ENCODE measurements at places on chromosomes 4 and X. TPM values are rescaled to one million over a fixed set of nuclear protein-coding genes. Genes with fewer than 3 reads are reported as not detected.
A peak's percentile ranks its signal among the peaks of the same experiment; 100 is the strongest.

DNA sequence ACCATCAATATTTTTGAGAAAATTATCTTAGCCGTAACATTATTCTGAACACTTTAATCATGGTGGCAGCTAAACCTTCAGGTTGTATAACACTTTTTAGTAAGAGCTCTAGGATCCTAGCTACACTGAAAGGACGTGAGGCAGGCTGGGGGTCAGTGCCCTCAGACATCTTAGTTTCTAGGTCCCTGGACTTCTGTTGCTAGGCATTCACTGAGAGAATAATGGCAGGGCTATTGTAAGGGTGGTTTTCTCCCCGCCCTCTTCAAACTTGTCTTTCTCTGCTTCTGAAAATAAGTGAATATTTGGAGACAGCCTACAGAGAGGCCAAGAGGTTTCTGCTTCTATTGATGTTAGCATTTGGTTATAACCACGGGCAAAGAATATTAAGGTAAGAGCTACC lies 15.4 kb upstream of the MMRN1 start:
- no peak for DNase-seq

Gene TMSB15B
- 1.5 TPM for total RNA-seq

- no peak for DNase-seq
Observed at GRCh38 chrX:45765767-45766166, 565.1 kb upstream of the DIPK2B start.

DNA sequence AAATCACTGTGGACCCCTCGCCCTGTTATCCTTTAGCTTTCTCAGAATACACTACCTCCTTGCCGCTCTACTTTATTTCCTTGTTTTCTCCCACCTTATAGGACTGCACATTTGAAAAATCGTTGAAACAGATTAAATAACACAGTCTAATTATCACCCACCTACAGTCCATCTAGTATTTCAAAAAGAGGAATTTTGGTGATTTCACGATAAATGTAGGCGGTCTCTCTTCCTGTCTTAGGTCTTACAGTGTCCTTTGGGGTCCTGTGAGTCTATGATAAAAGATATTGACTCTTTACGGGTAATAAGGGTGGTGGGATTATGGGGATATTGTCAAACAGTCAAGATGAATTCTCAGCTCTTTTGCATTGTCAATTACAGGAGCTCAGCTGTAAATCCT lies 2.4 kb upstream of the TBL1X start:
- no peak for DNase-seq

Gene SERTM2
- total RNA-seq: under 0.01 TPM

DNA sequence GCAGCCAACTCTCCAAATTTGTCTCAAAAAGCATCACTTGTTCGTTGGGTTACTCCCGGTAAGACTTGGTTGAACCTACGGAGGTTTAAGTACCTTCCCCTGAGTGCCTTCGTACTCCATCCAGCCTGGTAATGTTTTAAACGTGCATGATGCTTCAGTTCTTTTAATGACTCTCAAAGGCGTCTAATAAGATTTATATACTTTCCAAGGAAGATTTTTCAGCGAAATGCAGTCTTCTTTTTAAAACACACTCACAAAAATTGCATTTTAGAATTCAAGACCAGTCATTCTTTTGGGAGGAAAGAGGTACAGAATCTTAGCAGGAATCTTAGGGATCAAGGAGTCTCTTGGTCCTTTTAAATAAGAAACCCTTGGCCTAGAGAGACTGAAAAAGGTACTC lies 430 bp upstream of the TRPC3 start:
- no peak for DNase-seq

GRCh38 chr4:147732518-147733235 lies 789 bp downstream of the ARHGAP10 start:
- DNase-seq: peak; percentile 47

Gene CT45A7
- total RNA-seq: not detected

- peak; percentile 23 for DNase-seq
Observed at GRCh38 chrX:150364347-150365050, 1.4 kb downstream of the MAMLD1 start.

DNA sequence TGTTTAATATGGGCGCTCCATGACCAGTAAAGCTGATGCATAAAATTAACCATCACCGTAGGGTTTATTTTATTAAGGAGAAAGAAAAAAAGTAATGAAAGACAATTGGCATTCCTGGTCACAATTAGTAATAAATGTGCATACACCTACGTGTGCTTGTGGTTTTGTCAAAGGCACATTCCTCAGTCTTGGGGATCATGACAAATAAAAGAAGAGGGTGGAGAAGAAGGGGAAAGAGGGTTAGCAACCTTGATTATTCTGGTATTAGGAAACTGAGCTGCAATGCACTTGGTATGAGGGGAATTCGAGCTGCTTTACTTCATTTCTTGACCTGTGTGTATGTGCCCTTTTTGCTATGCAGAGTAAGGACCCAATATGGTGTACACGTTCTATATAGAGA lies 1798.3 kb upstream of the PCDH7 start:
- DNase-seq: peak; percentile 77

Gene DGKQ
- 13.2 TPM for total RNA-seq

DNA sequence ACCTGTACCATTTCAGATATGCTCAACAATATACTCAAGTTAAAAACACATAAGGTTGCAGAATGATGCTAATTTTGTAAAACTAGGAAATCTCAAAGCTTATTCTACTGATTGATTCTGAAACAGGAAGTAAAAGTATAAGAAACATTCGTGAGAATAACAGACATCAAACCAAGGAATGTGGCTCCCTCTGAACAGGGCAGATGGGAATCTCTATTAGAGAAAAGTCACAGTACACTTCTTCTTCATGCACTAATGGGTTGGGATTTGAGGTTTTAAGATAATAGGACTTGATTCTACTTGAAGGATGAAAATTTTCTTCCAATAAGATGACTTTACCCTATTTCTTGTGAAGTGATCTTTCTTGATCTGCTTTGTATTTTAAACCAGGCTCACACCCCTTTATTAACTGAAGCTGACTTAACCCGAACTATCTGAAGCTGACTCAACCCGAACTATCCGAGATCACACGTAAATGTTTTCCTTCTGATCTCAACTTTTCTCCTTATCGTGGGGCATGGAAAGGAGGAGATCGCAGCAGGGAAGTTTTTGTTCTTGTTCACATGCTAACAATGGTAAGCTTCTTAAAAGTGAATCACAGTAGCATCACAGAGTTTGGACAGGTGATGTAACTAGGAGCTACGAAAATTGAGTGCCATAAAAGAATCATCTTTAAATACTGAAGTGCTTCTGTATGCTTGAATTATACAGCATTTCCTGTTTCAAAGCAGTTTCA lies 363.1 kb upstream of the ZFP42 start:
- DNase-seq: peak; percentile 29

- DNase-seq: no peak
Observed at GRCh38 chr4:6229095-6229494, 28.7 kb upstream of the JAKMIP1 start.

Gene CXCL10
- total RNA-seq: 0.33 TPM

DNA sequence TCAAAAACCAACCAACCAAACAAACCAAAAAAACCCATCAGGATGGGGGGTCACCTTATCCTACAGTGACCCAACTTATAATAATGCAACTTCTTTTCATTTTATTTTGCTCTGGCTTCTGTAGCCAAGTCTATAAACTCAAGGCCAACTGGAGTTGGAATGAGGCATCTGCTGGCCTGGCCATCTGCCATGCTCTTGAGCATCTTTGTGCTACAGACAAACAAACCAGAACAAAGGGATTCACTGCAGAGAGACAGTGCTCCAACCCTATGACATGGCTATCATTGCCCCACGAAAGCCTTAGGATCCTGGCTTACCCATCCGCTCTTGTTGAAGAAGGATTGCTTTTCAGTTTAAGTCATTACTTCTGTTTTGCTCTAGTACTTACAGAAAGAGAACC lies 49.2 kb upstream of the SCRG1 start:
- DNase-seq: peak; percentile 65

- no peak for DNase-seq
Observed at GRCh38 chr4:169941141-169941540, 85.1 kb downstream of the MFAP3L start.

DNA sequence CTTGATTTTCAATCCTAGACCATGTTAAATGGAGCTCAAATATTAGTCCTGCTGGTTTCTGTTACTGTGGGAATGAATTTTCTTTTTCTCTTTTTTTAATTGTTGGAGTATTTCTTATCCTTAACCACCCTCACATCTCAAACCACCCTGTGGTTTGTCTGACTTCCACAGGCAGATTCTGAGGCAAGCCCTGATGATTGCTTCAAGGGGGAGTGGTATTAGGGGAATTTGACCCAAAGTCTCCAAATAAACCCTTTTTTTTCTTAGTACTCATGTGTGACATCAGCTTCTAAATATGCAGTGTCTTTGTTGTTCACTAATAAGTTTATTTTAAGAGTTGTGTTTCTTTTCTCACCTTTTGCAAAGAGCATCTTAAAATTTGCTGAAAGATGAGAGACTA lies 810.3 kb downstream of the IL1RAPL1 start:
- peak; percentile 87 for DNase-seq

GRCh38 chr4:181775298-181775697 lies 467.9 kb upstream of the TENM3 start:
- no peak for DNase-seq

- no peak for DNase-seq
Observed at GRCh38 chr4:156953951-156954350, 17.6 kb downstream of the PDGFC start.

DNA sequence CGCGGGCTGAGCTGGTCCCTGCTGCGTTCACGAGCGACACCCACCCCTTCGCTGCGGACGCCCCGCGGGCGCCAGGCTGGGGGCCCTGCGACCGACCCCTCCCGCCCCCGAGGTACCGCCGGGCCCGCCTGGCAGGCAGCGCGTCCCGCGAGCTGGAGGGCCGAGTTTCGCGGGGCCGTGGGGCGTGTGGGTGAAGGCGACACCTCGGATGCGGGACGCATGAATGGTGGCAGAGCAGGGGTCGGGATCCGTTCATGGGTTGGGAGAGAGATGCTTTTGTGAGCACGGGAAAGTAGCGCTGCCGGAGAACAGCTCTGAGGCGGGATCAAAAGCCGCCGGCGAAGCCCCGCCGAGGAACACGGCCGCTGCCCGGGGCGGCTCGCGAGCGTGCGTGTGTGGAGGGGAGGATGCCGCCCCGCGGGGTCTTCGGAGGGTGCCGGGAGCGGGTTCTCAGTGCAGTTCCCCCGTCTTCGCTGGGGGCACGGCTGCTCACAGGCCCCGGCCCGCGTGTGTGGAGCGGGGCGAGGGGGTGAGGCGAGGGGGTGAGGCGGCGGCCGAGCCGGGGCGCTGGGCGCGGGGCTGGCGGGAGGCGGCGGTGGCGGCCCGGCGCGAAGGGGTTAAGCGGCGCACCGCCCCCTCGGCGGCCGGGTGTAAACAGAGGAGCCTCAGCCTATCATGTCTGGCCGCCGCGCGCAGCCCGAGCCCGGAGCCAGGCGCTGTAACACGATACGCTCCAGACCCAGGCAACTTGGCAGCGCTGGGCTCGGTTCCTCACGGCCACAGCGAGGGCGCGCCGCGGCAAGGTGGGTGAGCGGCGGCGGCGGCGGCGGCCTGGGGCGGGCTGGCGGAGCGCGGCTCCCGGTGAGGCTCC lies 205.3 kb downstream of the TENM3 start:
- peak; percentile 96 for DNase-seq

- no peak for DNase-seq
Observed at GRCh38 chrX:48451708-48452107, 18.4 kb downstream of the SLC38A5 start.

GRCh38 chr4:104868958-104869357 lies 277.7 kb upstream of the TET2 start:
- DNase-seq: no peak

GRCh38 chrX:43474321-43474720 lies 181.8 kb upstream of the MAOA start:
- DNase-seq: no peak

- peak; percentile 95 for DNase-seq
Observed at GRCh38 chr4:98510757-98511517, 147.5 kb downstream of the TSPAN5 start.

Gene DDX3X
- 216 TPM for total RNA-seq

Gene VSIG1
- total RNA-seq: not detected

Gene EPHA5
- total RNA-seq: under 0.01 TPM

- no peak for DNase-seq
Observed at GRCh38 chrX:104712515-104712914, 146.5 kb downstream of the IL1RAPL2 start.

DNA sequence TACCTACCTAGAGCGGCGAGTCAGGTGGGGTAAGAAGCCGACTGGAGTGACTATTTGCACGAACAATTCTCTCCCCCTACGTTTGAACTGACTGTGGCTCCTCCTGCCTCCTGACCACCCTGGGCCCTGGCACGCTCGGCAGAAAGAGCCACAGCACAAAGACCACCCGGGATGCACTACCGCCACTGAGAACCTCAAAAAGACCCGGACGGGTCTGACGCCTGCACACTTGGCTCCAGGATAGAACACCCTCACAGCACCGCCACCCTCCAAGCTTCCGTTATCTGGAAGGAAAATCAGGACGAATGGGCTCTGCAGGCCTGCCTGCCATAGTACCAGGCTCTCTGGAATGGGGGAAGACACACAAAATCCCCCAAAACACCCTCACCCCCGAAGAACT lies 2.2 kb downstream of the LRPAP1 start:
- DNase-seq: no peak

- no peak for DNase-seq
Observed at GRCh38 chr4:175062183-175062592, 144.0 kb downstream of the ADAM29 start.

Gene PPEF2
- total RNA-seq: not detected

DNA sequence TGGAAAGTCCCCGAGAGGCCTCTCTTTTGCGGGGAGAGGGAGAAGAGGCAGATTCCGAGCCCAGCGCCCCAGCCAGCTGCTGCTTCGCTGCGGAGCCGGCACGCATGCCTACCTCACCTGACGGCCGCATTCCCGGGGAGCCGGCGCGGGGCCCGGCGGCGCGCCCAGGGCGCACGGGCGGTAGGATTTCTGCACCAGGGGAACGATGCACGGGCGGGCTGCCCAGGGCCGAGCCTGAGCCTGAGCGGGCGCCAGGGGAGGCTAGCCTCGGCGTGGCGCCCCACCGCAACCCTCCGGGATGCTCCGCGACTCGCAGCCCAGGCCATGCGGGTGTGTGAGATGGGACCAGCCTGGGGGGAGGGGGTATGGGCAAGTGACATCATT lies 81.3 kb upstream of the SCML1 start:
- DNase-seq: no peak

Gene ATP1B4
- not detected for total RNA-seq

DNA sequence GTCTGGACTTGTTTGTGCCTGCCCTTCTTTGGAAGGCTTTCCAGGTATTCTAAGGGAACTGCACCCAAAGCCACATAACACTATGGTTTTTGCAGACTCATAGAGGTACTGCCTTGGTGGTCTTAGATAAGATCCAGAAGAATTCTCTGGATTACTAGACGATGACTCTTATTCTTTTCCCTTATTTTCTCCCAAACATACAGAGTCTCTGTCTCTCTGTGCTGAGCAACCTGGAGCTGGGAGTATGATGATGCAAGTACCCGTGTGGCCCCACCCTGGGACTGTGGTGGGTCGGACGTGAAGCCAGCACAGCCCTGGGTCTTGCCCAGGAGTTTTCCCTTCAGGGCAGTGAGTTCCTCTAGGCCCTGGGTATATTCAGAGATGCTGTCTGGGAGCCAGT lies 1342.4 kb upstream of the TENM3 start:
- peak; percentile 7 for DNase-seq

Gene SLITRK2
- 0.66 TPM for total RNA-seq

GRCh38 chr4:113077575-113077974 lies 28.1 kb downstream of the ANK2 start:
- no peak for DNase-seq

- no peak for DNase-seq
Observed at GRCh38 chr4:147015491-147015890, 69.8 kb upstream of the TTC29 start.

Gene ZFYVE28
- total RNA-seq: 8.2 TPM

GRCh38 chr4:143260750-143261149 lies 75.9 kb upstream of the GAB1 start:
- DNase-seq: peak; percentile 28

All from fibroblast of lung (primary cell).